ENCODE measurements at places on chromosomes 13 and 19. TPM values are rescaled to one million over a fixed set of nuclear protein-coding genes. Genes with fewer than 3 reads are reported as not detected.

ZNF628 gene
- 7.6 TPM for total RNA-seq

PNMA8B gene
- total RNA-seq = not detected

MBD3L3 gene
- total RNA-seq = not detected

DNA sequence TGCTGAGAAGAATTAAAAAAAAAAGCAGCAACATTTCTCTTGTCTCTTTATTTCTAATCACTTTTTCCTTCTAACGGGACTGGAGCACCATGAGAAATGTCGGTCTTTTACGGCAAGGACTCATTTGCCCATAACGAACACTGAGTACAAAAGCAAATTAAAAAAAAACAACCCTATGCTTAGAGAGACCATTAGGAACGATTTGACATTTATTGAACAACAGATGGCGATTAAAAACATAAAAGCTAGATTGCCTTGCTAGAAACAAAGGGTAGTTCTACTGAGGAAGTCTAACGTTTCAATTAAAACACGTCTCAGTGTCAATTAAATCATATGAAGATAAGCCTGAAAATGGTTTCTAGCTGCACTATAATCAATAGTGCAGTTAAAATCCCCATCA is 51.1 kb downstream of the OLFM4 start:
- DNase-seq = no peak

- no peak for DNase-seq
Observed at GRCh38 chr13:28540612-28541011, 45.7 kb upstream of the FLT1 start.
